ENCODE measurements at places on chromosomes 5 and 9. TPM values are rescaled to one million over a fixed set of nuclear protein-coding genes. Genes with fewer than 3 reads are reported as not detected.

OR1K1 gene
- total RNA-seq = not detected

CTNNAL1 gene
- 190 TPM for total RNA-seq

SPINK4 gene
- not detected for total RNA-seq

MYMK gene
- not detected for total RNA-seq

S1PR3 gene
- 3.6 TPM for total RNA-seq

SPACA9 gene
- 1.4 TPM for total RNA-seq

TMEM215 gene
- not detected for total RNA-seq

CCDC152 gene
- total RNA-seq = 0.51 TPM

SAXO1 gene
- not detected for total RNA-seq

GABRA6 gene
- not detected for total RNA-seq

SLC36A3 gene
- total RNA-seq = not detected

GRCh38 chr5:112686675-112687074 is 51.0 kb upstream of the APC start:
- DNase-seq = no peak

- no peak for DNase-seq
Measured at GRCh38 chr5:14464096-14464495, 117.5 kb upstream of the OTULINL start.

DNA sequence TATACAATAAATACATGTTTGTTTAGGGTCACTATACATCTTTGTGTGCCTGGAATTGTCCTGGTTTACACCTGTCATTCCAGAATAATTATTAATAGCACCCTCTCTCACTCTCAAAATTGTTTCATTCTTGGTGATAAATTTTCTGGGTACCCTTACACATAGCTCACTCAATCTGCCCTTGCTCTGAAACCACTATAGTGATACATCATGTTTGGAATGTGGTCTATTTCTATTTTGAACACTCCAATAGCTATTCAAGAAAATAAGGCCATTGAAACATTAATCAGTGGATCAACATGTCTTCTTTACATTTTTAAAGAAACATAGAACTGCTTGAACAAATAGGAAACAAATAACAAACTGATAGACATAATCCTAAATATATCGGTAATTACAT is 158.7 kb downstream of the ARRDC3 start:
- no peak for DNase-seq

- DNase-seq = no peak
Measured at GRCh38 chr5:157747766-157748700, 4.5 kb downstream of the LSM11 start.

DNA sequence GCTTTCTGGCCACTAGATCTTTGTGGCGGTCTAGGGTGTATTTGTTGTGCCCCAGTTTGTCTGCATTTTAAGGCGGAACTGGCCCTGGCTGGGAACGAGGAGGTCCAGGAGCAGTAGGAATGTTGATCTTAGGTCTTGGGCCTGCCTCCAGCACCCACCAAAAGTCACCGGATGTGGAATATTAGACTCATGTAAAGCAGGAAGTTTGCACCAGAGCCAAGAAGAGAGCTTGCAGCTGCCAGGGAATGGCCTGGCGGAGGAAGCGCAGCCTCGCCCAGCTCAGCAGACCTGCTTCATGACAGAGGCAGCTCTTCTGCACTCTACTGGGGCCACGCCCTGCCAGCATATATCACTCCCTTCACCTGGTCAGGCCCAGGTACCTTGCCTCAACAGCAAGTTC is 3.3 kb downstream of the GPX3 start:
- peak; percentile 77 for DNase-seq

- no peak for DNase-seq
Measured at GRCh38 chr5:11785771-11786352, 118.4 kb downstream of the CTNND2 start.

DNA sequence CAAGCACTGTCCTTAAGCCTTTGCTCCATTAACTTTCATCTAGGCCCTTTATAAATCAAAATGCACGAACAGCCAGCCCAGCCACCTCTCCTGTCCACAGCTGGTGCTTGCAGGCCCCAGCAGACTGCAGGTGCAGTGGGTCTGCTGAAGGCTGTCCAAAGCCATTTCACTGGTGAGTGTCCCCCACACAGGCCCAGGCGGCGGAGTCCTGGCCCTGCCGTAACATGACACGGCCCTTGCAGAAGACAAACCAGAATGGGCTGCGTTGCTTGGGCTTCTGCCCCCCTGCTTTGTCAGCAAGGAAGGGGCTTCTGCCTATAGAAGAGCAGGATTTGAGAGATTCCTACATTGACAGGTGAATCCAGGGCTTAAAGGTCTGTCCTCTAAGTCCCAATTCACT is 188.6 kb downstream of the NR3C1 start:
- DNase-seq = no peak

- peak; percentile 29 for DNase-seq
Measured at GRCh38 chr5:76074487-76075065, 8.6 kb upstream of the SV2C start.

- DNase-seq = no peak
Measured at GRCh38 chr5:150397782-150398721, 14.7 kb downstream of the CD74 start.

DNA sequence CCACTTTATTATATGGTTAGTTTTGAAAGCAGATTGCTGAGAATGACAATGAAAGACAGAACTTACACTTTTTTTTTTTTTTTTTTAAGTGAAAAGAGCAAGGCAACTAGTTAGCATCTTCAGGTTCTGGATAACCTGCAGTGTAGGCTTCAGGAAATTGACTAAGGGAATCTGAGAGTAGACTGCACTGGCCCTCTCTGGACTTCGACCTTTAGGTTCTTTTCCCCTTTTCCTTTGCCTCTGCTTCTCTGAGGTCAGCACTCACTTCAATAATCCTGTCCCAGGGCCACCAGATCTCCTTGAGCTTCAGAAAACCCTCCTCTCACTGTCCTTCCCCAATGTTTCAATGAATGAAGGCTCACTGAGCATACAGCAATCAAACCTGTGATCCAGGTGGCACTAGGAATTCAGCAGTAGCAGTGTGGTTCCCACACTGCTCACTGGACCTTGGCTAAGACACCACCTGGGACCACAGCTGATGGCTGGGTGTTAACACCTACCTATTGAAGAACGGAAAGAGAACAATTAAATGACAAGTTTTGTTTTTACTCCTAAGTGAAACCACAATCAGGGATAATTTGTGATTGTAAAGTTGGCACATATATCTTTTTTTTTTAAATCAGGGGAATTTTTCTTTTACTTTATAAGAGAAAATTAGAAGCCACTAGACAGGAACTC is 85.8 kb upstream of the IL6ST start:
- DNase-seq = no peak

DNA sequence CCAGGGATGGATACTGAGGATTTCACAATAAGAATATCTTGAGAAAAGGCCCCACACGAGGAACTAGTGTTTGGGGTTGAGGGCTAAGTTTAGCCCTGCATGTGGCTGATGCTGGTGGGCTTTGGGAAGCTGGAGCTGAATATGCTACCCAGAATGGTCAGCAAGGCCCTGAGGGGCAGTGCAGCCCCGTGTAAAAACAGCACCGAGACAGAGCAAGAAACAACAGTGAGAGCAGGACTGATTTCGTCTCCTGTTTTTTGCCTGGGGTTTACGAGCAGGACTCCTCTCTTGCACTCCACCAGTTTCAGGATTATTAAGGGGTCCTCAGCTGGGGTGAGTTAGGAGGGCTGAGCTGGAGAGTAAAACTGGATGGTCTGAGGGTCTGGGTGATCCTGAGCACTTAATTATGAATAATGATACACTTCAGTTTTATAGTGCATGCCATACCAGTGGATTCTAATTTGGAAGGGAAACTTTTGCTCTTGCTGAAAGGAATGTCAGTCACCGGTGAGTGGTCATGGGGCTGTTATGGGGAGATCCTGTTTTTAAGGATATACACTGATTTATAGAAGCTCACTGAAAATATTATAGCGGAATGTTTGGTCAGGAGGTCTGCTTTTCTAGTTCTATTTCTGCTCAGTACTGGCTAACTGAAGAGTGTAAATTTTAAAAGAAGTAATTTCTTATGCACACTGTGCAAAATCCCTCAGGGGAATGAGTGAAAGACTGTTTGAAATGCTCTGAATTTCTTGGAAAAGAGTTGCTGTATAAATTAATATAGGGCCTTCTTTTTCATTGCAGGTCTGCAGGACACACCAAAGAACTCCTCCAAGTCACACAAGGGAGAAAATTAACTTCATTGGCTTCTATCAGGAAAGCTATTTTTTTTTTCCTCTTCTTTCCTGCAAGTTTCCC is 42.7 kb upstream of the NFIB start:
- no peak for DNase-seq

DNA sequence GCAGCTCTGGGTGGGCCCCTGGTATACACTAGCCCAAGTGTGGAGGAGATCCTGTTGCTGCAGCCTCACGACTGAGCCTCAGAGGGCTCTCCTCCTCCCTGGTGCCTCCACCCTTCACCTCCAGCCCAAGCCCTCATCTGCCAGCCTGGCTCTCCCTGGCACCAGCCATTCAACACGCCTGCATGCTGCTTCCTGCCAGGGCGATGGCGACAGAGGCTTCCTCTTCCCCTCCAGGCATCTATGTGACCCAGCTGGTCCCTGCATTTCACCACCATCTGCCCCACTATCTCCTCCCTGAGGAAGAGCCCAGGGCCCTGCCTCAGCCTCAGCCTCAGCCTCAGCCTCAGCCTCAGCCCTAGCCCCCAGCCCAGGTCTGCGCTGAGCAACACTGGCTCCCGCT is 54.8 kb upstream of the ANGPTL2 start:
- DNase-seq = no peak

- DNase-seq = no peak
Measured at GRCh38 chr5:122849771-122850170, 4.4 kb downstream of the SNX24 start.

DNA sequence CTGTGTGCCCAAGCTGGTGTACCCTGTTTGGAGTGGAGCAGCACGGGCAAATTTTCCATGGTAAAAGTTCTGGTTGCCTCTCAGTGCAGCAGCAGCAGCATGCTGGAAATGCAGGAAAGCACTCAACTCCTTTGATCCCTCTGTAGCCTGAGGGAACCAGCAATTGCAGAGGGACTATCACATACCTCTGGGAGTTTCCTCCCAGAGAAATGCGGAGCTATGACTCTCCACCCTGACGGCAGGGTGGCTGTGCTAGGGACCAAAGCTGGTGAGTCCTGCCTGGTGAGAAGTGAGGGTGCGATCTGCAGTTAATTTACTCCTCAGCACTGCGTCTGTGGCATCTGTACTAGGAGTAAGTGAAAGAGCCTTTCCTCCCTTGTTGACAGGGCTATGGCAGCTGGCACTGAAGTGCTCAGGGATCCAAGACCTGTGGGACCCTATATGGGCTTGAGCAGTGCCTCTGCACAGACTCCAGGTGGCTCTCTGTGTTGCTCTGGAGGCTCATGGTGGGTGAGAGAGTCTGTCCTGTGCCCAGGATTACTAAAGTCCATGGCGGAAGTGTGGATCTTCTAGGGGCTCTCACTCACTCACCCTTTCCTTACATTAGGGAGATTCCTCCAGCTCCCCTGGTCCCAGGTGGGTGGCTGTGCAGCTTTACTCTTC is 601.2 kb upstream of the TYRP1 start:
- no peak for DNase-seq

DNA sequence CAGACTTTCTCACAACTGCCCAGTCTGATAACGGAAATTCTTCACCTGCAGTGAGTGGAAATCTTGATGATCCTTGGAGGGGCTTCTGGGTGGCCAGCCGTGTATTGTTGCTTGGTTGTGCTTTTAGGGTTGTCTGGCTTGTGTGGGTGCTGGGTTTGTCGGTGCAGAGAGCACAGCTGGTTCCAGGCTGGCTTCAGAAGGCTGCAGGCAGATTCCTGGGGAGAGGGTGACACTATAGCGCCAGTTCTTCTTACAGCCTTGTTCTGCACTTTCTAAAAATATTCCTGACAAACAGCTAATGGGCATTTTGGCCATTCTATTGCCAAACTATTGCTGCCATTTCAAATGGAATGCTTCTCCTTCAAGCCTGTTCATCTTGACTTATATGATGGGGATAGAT is 99.3 kb downstream of the PDZD2 start:
- no peak for DNase-seq

- DNase-seq = no peak
Measured at GRCh38 chr5:107436201-107436600, 234.5 kb downstream of the EFNA5 start.

- DNase-seq = no peak
Measured at GRCh38 chr9:33112094-33112493, 35.6 kb upstream of the SMU1 start.

DNA sequence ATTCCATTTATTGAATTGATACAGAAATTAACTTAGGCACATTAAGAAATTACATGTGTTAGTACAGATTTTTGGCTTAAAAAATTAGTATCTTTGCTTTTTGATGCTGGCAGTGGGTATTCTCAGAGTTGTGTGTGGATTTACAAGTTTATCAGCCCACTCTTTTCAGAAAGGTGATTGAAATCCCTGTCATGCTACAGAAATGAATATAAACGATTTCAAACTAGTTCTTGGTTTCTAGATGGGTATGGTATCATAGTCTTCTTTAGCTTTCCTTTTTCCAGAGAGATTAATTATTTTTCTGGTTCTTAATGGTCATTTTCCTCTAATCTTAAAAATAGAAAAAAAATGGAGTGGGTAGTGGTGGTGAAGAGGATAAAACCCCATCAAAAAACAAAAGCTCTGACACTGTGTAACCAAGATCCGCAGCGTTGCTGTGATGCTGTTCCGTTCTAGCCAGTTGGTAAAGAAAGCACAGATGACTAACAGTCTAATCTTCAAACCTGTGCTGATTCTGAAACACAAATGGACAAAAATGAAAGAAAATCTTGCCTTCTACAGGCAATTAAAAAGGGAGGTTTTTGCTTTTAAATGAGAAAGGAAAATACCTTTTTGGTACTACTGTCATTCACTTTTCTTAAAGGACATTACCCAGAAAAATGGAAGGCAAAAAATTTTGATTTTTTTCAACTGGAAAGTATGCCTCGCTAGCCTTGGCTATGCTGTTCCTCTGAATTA is 5.2 kb downstream of the LRRTM2 start:
- DNase-seq = peak; percentile 57

- DNase-seq = peak; percentile 63
Measured at GRCh38 chr5:154421868-154422267, 23.9 kb upstream of the SAP30L start.

- DNase-seq = no peak
Measured at GRCh38 chr9:130319300-130319699, 53.7 kb downstream of the HMCN2 start.

DNA sequence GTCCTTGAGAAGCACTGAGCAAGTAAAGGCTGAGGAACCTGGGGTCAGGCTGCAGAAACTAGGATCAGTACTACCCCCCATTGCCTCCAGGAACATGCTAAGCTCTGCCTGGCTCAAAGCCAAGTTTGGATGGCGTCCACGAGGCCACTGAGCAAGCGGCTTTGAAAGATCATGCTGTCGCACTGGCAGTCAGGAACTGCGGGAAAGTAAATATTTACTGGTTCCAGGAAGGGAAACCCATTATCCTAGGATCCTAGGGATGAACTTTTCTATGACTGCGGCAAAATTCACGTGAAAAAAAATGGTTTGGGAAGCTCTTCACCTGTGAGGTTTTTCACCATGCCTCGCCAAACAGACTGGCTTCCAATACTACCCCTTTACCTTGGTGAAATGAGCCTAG is 75.3 kb upstream of the PJA2 start:
- DNase-seq = peak; percentile 56

DNA sequence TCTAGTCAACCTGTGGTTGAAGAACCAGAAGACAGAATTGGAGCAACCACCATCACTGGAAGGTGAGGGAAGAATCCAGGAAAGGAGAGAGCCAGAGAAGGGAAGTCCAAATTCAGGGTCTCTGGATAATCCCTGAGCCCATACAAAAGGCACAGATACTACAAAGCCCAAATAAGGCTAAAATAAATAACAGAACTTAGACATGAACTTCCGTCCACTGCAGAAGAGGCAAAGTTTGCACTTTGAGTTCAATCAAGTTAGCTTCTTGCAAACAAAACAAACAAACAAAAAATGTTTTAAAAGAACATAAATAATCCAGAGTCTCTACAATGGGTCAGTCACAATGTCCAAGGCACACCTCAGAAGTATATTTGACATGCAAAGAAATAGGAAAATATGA is 21.0 kb downstream of the CFAP77 start:
- DNase-seq = no peak

Measured in dermis blood vessel endothelial cell (primary cell).